ENCODE measurements at places on chromosomes 6 and 20.

DNA sequence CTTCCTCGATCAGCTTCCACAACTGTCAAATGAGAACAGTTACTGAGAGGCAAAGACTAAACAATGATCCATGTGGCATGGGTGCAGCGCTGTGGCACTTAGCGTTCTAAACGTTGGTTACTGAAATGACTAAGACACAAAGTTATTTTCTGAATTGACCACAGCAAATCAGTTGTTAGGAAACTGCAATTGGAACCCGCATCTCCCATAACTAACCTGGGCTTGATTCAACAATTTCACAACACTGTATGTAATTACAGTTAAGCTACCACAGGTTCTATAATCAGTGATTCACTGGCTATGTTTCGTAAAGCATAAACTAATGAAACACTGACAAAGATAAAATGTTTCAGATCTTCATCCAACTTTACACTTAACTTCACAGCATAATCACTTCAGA, 12.5 kb downstream of the WDR27 start:
- no peak for DNase-seq

- DNase-seq, result no peak
Observed at GRCh38 chr6:168554898-168555617, 114.1 kb downstream of the SMOC2 start.

- DNase-seq, result no peak
Observed at GRCh38 chr6:142773859-142774648, 170.9 kb downstream of the HIVEP2 start.

DNA sequence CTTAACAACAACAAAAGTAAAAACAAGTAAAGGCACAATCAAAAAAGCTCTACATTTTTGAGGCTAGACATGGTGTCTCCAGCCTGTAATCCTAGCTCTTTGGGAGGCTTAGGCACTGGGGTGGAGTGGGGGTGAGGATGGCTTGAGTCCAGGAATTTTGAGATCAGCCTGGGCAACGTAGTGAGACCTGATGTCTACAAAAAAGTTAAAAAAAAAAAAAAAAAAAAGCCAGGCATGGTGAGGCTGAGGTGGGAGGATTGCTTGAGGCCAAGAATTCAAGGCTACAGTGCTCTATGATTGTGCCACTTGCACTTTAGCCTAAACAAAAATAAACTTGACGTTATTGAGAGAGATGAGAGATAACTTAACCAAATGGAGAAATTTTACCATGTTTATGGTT, 60.1 kb downstream of the QKI start:
- no peak for DNase-seq

- no peak for DNase-seq
Observed at GRCh38 chr20:32527447-32528055, 57.6 kb downstream of the NOL4L start.

GRCh38 chr20:58306421-58307261, 2.9 kb upstream of the RAB22A start:
- no peak for DNase-seq

DNA sequence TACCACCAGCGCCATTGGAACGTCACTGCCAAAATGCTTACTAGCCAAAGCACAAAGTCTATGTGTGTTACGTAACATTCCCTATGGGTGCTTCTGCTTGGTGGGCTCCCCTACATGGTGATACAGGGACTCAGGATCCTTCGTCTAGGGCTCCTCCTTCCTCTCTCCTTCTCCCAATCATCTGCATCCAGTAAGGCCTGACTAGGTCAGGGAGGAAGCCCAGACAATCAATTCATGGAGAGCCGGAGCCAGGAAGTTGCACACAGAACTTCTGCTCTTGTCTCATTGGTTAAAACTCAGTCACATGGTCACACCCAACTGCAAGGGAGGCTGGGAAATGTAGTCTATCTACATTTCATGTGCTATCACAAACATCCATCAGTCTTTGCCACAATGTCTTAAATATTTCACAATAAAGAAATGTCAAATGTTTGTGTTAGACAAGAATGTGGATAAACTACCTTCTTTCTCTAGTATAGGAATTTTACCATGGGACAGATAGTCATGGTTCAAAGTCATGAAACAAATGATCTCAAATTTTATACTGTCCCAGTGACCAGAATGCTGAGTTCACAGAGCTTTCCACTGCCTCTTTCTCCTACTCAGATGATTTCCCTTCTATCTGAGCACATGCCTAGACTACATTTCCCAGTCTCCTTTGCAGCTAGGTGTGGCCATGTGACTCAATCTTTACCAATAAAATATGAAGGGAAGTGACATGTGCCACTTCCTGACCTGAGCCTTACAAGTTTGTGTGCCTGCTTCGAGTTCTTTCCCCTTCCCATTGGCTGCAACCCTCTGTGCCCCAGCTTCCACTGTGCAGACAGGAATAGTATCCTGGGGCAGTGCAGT, 9.3 kb upstream of the KCNK15 start:
- DNase-seq, result peak; percentile 61

DNA sequence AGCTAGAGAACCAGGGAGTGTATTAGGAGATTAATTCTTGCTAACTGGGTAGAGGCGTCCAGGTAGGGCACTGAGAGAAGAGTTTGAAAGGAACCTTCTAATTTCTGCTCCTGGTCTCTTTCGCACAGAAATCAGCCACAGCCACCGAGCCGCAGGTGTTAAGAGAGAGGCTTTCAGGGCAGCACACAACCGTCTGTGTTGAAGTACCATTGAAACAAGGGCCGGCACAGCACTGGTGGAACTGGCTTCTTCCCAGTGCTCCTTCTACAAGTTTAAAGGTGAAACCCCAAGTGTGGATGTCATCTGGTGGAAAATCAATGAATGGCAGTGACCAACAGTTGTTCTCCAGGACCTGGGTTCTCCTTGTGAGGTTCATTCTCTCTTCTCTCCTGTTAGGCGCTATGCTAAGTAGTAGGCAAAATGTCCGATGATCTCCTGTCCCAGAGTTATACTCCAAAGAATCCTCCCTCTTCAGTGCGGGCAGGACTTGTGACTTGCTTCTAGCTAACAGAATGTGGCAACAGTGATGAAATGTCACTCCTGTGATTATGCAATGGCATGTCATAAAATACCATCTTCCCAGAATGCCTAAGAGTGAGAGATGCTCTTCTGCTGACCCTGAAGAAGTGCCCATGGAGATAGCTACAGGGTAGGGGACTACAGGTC, 15.0 kb upstream of the RIN2 start:
- no peak for DNase-seq

- DNase-seq, result no peak
Observed at GRCh38 chr6:1929931-1930330, 315.5 kb downstream of the GMDS start.

GRCh38 chr6:79608334-79609224, 22.6 kb upstream of the SH3BGRL2 start:
- DNase-seq, result no peak

GRCh38 chr20:44460795-44461141, 14.9 kb upstream of the TTPAL start:
- DNase-seq, result no peak

- no peak for DNase-seq
Observed at GRCh38 chr6:42551217-42551616, 12.6 kb upstream of the UBR2 start.

GRCh38 chr6:87483929-87484328, 11.2 kb downstream of the SLC35A1 start:
- DNase-seq, result peak; percentile 11

GRCh38 chr6:136600818-136601217, 50.6 kb upstream of the MAP7 start:
- no peak for DNase-seq

Data from neuronal stem cell (in vitro differentiated cells).